ENCODE measurements at places on chromosomes 1 and 21.
A peak's percentile ranks its signal among the peaks of the same experiment; 100 is the strongest.

DNA sequence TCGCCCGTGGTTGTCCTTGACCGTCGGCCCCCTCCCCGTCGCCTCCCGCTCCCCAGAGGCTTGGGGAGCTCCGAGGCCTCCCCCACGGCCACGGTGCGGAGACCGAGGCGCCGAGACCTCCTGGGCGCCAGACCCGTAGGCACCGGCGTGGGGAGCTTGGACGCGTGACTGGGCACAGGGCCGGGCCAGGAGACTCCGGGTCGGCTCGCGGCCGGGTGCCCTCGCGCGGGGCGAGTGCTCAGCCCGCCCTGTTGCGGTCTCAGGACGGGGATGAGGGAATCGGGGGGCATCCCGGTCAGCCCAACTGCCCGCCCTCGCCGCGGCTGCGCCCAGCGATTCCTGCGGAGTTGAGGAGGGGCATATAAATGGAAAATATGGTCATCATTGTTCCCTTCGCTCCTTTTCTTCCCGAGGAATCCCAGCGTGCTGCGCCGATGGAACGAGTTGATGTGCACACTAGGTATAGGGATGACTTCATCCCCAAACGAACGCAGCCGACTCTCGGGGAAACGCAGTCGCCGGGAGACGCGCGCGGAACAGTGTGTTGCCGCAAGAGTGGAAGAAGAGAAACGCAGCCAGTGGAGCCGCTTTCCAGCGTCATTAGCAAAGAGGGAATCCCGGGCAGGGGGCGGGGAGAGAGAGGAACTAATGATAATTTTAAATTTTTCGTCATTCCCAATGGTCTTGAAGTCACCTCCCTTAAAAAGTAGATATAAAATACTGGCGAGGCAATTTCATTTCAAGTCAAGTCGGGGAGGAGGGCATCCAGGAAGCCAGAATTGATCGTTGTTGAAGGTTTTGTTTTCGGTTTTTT lies 747 bp upstream of the ENAH start:
- DNase-seq = peak; percentile 78

- no peak for DNase-seq
These were observed 430 bp downstream of the RBM15 start for GRCh38 chr1:110339407-110340206.

GRCh38 chr1:221715321-221716169 lies 26.3 kb downstream of the DUSP10 start:
- no peak for DNase-seq

- DNase-seq = no peak
These were observed 11.4 kb upstream of the SELE start for GRCh38 chr1:169745015-169745861.

DNA sequence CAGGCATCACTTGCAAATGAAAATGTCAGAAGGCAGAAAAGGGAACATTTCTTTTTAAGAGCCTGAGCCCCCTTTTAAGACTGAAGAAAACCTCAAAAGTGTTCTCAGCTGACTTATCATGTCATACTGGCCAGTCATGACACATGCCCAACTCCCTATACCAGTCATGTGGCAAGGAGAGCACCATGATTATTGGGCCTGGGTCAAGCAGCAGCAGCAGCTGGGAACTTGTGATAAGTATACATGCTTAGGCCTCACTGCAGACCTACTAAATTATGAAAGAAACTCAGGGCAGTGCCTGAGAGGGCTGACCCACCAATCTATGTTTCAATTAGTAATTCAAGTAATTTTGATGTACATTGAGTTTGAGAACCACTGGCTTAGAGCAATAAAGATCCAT lies 8.6 kb downstream of the RO60 start:
- no peak for DNase-seq

GRCh38 chr1:217493290-217493689 lies 137.6 kb downstream of the GPATCH2 start:
- DNase-seq = no peak

- no peak for DNase-seq
These were observed 1.1 kb upstream of the GADD45A start for GRCh38 chr1:67683766-67684525.

GRCh38 chr1:60888126-60888525 lies 194.2 kb upstream of the NFIA start:
- DNase-seq = no peak

GRCh38 chr1:50135716-50136115 lies 27.0 kb downstream of the ELAVL4 start:
- DNase-seq = no peak

GRCh38 chr1:151720554-151720953 lies 768 bp upstream of the RIIAD1 start:
- no peak for DNase-seq

DNA sequence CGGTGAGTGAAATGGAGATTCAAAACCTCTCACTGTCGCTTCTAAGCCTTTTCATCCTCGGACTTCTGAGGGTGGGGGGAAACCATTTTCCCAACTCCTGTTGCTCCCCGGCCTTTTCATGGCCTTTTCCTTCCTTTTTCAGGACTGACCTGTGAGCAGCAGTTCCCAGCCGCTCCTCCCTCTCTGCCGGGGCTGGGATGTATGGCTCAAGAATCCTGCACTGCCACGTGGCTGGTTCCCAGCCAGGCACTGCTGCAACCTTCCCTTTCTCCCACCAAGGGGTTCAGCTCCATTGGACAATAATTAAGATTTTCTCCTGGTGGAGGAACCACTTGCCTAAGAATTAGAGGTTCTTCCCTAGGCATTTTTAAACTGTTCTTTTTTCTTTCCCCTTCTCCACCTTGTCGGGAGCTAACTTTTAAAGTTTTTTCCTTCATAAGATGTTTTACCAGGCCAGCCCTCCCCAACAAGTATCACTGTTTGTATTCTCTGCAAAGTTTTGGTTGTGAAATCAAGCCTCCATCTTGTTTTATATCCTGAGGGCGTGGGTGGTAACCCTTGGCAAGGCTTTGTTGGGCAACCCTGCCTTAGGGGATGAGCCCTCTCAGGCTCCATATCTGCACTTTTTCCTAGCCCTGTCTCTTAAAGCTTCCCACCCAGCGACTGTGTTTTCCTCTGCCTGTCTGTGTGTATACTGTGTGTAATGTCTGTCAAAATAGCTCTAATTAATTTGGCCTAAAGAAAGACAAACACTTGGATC lies 1166.6 kb upstream of the ADGRL2 start:
- DNase-seq = no peak

DNA sequence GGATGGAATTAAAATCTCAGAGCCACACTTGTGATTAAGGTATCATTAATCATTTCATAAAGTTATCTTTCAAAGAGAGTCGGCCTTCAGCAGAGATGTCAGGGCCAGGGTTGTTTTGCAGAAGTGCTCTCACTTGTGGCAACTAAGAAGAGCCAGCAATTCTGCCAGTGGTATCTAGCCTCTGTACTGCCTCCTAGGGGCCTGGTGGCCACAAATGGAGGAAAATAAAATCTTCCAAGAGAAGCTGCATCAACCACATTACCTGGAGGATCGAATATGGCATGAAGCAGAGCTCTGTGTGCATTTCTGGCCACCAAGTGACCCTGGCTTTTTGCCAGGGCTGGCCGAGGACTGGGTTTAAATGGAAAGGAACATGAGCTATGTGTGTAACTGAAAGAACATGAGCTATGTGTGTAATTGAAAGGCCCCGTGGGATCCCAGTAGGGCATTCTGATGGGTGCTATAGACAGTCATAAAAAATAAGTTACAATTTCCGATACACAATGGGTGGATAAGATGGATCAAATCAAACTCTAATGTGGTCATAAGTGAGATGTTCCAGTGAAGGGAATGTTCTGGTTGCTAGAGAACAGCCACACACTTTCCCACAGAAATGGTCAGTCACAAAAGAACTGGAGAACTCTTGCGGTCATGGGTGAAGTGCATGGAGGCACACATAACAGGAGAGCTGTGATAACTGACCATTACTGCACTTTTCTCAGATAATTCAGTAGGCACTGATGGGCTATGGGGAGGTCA lies 335.8 kb downstream of the CAMTA1 start:
- no peak for DNase-seq

DNA sequence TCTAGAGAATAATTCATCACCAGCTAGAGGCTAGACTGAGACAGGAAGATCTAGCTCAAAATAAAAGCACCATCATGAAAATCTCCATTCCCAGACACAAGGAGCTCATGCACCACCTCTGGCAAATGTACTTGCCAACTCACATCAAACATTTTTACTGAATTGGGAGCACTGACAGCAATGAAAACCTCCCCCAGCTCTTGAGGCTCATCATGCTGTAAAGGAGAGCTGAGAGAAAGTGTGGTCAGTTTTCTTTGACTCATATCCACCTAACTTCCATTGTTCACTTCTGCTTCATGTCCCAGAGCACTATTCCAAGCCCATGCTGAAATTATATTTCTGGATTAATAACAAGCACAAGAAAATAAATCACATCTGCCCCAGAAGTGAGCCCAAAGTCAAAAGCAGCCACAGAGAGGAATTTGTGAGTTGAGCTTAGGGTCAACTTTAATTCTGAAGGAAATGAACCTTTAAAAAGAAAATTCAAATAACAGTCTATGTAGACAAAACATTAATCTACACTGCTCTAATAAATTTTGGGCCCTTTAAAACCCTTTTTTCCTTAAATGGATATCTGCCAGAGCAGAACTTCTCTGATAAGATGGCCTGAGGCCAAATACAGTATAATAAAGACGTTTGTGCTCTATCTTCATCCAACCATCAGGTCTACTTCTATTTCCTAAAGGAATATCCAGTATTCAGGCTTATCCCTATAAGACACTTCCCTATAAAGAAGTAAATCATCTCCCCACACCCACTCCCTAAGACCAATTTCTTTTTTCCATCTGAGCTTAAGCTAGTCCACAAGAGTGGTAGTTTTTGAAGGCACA lies 85.9 kb upstream of the ADAM30 start:
- DNase-seq = no peak

DNA sequence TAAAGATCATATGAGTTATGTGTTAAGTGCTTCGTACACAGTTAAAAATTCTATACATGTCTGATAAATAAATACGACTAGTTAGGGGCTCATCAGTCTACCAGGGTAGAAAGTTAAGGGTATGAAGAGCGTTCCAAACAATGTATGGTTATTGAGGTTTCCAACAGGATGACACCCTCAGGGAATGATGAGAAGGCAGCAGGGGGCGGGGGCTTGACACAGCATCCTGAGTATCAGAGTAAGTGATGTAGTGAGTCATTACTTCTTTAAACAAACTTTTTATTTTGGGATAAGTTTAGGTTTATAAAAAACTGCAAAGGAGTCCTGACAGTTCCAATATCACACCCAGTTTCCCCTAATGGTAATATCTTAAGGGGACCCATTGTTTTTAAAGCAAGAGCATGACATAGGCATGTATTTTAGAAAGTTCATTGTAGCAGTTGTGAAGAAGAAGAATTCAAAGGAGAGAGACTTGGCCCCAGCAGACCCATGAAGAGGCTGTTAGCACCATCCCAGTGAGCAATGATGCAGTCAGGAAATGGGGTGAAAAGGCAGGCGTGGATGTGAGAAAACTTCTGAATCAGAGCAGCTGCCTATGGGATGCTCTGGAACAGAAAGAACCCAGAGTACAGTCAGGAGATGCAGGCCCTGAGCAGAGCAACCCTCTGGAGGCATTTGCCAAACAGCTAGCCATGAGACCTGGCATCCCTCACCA lies 15.0 kb upstream of the PSMB2 start:
- no peak for DNase-seq

DNA sequence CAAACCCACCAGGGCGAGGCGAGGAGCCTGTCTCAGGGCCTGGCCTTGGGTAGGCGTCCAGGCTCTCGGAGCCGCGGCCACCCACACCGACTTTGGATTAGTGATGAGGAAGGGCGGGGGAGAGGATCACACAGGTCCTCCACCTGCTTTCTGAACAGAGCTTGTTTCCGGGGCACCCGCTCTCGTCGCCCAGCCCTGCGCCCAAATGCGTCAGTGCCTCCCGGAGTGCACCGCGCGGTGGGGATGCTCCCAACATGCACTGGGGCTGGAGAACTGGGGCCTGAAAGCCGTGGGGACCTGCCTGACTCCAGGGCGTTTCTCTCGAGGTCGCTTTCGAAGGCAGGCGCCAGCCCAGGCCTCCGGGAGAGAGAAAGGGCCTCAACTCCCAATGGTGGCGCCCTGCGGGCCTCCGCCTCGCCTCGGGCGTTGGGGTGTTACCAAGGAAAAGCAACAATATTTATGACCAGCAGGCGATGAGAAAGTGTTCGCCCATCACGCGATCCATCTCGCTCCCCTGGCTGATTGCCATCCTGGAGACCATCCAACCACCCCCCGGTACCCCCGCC lies 8.9 kb upstream of the LHX8 start:
- DNase-seq = no peak

- no peak for DNase-seq
These were observed 66.7 kb downstream of the RPE65 start for GRCh38 chr1:68383092-68383491.

- DNase-seq = no peak
These were observed 871 bp upstream of the PSMA5 start for GRCh38 chr1:109427171-109427467.

DNA sequence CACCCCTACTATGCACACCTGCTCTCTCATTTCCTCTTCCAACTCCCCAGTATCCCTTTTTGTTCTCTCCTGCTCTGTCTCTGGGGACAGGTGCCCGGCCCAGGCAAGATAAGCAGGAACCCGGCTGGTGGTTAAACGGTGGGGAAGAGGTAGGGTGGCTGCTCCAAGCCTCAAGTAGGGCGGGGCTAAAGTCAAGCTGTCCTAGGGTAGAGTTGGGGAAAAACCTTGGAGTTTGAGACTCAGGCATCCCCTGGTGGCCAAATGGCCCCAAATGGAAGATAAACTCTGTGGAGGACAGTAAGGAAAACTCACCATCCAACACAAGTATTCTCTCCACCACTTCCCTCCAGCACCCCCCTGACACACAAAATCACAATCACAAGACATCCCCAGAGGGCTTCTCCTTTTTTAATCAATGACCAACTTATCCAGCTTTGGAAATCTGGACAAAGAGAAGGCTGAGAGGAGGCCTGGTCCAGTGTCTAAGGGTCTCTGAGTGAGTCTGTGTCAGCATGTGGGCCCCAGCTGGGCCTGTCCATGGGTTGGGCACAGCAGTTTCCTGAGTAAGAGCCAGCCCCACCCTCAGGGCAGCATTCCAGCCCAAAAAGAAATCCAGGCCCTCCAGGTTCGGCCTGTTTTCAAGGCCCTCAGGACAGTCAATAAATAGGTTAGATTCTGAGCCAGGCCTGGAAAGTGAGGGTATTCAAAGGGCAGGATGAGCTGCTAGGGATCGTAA lies 9.8 kb downstream of the POMGNT1 start:
- DNase-seq = no peak

- DNase-seq = no peak
These were observed 438.2 kb downstream of the SMYD3 start for GRCh38 chr1:246068619-246069509.

Measured in type B pancreatic cell (in vitro differentiated cells).